SK-N-SH treated with all-trans-retinoic acid at 6 μM for 48 hours (cell line): ENCODE measurements at places on chromosomes 1 and 21.

- ATAC-seq = peak; percentile 73
These were observed 209.7 kb upstream of the VAMP3 start for GRCh38 chr1:7561331-7561921.

DNA sequence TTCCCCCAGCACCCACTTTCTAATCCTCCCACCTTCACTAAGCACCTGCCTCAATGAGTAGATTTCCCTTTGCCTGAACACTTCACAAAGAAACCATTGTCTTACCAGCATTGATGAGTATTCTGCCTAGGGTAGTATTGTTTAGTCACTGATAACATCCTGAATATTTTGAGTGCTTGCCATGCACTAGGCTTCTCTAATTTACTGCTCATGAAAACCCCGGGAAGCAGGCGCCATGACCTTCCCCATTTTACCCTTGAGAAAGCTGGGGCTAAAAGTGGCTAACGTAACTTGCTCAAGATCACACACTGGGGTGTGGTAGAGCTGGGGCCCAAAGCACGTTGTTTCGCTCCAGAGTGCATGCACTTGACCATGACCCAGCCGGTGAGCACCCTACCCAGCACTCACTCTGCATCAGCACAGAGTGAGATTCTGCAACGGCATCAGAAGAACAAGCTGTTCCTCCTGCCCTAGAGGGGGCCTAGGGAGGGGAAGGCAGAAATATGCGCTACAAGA is 10.6 kb upstream of the F3 start:
- no peak for ATAC-seq

DNA sequence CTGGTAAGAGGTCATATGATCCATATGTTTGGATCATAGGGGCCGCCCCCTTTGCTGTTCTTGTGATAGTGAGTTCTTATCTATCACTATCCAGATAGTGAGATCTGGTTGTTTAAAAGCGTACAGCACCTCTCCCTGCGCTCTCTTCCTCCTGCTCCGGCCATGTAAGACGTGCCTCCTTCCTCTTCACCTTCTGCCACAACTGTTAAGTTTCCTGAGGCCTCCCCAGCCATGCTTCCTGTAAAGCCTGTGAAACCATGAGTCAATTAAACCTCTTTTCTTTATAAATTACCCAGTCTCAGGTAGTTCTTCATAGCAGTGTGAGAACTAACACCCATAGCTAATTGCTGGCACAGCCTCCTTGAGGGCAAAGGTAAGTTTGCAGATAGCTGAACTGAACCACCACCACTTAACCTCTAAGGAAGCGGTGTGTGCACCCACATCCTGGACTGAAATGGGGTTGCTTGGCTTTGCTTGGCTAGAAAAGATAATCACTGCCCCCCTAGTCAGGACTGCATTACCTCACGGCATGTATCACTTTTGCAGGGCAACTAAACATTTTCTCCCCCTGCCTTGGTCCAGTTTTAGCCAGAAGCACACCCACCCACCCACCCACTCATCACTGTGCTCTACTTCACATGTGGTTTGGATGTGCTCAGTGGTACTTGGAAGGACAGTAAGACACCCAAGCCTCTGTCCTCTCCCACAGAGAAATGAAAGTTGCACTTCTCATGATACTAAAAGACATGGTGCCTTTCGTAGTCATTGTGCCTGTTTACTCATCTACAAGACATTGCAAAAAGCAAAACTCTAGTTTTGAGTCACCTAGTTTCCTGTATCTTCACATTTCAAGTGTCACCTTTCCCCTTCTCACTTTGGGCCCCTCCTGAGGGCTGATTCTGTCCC is 23.1 kb upstream of the PTAFR start:
- ATAC-seq = no peak

DNA sequence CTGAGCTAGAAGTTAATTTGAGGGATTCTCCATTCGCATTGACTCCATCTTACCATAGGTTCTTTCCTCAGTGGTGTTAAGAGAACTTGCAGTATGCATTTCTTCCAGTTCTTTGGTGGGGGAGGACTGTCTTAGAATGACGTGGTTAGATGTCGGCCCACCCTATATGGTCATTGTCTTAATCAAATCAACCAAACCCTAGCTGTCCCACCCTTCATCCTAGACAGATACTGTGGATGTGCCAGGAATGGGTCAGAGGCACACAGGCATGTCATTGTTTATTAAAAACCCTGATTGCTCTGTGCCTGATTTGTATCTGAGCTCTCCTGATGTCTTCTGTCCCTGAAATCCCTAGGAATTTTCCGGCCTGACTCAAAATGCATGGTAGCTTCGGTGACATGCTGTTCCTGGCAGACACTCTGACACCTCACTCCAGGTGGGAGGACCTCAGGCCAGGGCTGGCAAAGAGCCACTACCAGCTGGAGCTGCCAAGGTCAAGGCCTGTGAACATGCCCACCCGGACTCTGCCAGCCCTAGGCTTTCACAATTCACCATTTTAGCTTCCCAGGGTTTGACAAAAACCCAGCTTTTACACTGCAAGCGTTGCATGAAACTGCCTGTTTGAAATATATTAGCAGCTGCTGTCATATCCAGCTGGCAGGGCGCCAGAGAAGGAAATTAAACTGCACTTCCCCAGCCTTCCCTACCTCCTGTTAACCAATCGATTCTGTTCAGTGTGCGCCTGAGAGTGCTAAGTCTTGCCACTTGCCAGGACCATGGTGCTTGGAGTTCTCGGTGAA is 134.0 kb downstream of the FAM78B start:
- no peak for ATAC-seq

DNA sequence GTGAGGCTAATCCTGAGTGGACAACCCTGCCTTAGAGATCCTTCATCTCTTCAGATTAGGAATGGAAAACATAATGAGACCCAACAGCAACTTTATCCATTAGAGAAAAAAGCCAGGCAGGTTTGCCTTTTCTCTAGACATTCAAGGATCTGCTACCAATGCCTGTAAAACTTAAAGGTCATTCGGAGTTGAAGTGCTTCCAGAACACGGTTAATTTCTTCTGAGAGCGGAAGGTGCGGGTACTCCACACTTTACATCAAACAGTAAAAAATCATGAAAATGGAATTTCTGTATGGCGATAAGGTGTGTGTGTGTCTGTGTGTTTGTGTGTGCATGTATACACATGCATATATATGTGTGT is 65.2 kb upstream of the PRKACB start:
- no peak for ATAC-seq

GRCh38 chr1:3469849-3470649 is 15.6 kb downstream of the ARHGEF16 start:
- ATAC-seq = no peak

DNA sequence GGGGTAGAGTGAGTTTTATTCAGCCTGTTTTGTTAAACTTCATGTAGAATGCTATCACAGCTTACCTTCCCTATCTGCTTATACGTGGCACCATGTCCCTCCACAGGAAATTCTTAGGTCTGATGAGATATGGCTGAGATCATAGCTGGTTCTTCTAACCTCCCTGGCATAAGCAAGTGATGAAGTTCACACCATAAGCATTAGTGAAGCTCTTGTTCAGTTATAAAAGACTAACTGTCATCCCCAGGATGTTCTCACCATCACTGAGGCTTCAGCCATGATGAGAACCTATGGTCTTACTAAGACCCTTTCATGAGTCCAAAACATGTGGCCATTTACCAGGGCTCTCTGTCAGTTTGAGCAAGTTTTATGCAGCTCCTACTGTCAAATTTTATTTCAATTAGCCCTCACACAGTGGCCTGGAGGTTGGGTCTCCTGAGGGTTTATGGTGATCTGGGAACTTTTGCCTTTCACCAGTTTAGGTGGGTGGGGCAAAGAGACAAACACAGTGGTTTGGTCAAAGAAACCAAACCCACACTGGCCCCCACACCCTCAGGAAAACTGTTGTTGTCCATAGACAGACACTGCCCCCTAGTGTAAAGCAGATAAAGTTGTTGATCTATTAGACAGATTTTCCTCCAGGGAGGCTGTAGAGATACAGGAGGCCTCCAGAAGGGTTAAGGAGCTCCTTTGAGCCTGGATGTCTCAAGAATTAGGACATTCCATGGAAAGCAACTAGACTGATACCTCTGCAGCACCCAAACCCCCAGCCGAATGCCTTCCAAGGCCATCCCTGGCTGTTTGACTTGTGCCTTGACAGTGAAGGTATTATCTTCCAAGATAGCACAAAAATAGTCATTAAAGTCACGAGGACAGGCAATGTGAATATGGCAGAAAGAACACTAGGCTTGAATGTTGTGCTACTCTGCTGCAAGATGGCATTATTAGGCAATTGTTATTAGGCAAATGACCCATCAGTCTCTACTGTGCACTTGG is 5.0 kb downstream of the SLC22A15 start:
- ATAC-seq = peak; percentile 90

DNA sequence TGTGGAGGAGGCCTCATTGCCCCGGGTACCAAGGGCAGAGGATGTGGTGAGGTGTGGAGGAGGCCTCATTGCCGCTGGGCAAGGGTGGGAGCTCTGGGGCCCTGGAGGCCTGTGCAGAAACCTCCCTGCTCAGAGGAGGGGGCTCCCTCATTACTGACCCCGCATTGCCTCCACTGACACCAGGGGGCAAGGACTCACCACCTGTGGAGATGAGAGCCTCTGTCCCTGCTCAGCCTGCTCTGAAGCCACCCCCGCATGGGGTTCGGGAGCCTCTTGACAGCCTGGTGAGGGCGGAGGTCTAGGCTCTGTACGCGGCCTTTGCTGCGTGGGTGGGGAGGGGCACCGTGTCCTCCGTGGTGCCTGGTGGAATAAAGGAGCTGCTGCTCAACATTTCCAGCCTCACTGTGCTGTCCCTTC is 95.0 kb upstream of the COL6A1 start:
- no peak for ATAC-seq

GRCh38 chr1:168634951-168635532 is 58.6 kb downstream of the XCL1 start:
- ATAC-seq = peak; percentile 30

- ATAC-seq = no peak
These were observed 1902.3 kb downstream of the NCAM2 start for GRCh38 chr21:22900490-22900889.

GRCh38 chr1:161350671-161351070 is 17.0 kb downstream of the CFAP126 start:
- no peak for ATAC-seq

DNA sequence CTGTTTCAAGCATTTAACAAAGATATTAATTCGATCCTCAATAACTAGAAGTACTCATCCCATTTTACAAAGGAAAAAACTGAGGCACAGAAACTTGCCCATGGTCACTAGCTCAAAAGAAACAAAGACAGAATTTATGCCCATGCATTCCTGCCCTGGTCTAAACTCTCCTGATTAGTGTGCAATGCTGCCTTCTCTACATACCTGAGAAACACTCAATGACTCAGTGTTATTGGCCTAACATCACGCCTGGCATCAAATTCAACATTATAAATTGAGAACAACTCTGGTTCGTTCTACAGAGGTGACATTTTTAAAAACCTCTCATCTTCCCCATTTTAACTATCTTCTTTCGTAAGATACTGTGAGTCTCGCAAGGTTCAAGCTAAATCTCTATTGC is 5.2 kb downstream of the APP start:
- ATAC-seq = no peak

DNA sequence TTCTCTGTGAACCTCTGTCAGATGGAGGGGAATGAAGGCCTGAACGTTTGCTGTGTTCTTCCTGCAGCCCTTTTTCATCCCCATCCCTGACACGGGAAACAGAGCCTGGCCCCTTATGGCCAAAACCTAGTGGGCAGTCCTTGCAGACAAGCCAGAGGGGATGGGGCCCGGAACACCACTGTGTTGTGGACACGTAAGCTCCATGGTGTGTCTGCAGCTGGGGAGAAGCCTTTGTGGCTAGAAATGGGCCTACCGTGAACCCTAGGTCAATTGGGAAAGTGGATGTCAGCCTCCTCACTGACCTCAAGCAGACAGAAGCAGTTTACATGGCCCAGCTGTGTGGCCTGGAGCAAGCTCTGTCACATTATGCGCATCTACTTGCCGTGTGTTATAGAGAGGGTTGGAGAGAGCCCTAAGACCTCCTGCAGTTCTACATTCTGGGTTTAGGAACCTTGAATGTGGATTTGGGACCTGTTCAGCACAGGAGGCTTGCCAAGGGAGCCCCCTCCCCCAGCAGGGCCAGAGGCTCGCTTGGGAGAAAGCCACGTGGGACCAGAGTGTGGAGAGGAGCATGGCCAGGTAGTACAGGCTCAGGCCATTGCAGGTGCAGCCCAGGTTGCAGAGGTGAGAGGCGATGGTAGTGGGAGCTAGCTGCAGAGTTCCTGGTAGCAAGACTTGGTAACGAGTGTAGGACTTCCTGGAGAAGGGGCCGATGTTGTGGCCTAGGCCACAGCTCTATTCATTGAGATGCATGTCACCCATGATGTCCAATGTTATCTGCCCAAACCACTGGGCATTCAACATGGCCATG is 20.7 kb downstream of the PARS2 start:
- no peak for ATAC-seq

DNA sequence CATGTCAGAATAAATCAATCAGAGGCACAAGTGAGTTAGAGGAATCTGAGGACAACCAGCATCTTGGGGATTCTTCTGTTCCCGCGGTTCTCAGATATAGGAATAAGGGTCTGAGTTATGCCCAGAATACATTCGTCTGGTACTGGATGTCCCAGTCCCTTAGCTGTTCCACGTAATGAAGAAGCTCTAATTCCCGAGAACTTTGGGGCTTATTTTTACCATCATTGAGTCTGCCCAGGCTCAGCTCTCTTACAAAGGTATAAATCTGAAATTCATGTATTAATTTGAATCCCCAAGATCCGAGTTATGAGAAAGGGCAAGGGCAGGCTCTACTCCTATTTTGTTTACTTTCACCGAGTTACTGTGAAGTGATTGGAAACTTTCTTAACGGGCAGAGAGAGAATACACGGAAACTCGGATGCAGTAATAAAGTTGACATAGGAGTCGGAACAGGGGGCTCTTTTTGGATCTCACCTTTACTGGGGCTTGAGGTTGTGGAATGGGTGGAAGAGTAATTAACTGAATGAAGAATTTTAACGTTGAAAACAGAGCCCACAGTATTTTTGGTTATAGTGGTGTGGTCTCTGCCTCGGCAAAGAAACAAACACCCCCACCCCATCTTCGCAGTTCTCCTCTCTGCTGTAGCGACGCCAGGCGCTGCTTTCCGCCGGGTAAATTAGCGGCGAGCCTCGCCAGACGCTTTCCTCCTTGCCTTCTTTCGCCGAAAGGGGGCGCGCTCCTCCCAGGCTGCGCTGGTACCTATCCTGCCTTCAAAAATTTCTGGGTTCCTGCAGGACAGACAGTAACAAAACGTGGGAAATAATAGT is 7.1 kb downstream of the PRRX1 start:
- peak; percentile 66 for ATAC-seq

DNA sequence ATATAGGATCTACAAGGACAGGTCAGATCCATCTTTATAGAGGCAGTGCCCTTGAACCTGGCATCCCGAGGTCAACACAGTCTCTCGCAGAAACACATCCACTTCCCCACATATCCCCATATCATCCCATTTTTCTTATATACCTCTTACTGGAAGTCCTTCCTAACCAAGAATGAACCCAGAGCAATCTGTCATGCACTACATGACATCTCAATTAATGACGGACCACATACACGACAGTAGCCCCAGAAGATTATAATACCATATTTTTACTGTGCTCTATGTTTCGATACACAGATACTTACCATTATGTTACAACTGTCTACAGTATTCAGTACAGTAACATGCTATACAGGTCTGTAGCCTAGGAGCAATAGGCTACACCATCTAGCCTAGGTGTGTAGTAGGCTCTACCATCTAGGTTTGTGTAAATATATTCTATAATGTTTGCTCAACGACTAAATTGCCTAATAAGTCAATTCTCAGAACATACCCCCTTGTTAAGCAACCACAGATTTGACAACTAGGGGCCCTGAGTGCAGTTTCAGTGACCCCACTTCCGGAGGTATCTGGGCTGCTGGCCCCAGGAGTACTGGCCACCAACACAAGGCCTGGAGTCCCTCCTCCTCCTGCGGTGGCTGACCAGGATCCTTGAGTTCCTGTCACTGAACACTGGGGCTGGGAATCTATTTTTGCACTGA is 28.1 kb downstream of the PTPN14 start:
- no peak for ATAC-seq
